Stimulated activated CD4-positive, alpha-beta T cell treated with anti-CD3 and anti-CD28 coated beads, Interleukin-2, amount 100 ng/mL, for 24 hours (primary cell): ENCODE measurements at places on chromosomes 11 and 22.

GRCh38 chr11:132782102-132782501 is 750.2 kb downstream of the OPCML start:
- no peak for DNase-seq

DNA sequence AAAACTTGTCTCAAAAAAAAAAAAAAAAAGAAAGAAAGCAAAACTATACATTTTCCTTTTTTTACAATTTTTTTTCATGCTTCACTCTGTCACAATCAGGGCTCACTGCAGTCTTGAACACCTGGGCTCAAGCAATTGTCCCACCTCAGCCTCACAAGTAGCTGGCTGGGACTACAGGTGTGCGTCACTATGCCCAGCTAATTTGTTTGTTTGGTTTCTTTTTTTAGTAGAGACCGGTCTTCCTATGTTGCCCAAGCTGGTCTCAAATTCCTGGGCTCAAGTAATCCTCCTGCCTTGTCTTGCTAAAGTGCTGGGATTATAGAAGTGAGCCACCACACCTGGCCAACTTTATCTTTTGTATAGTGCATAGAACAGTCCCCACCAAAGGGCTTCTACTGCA is 15.0 kb upstream of the CXCR5 start:
- no peak for DNase-seq

DNA sequence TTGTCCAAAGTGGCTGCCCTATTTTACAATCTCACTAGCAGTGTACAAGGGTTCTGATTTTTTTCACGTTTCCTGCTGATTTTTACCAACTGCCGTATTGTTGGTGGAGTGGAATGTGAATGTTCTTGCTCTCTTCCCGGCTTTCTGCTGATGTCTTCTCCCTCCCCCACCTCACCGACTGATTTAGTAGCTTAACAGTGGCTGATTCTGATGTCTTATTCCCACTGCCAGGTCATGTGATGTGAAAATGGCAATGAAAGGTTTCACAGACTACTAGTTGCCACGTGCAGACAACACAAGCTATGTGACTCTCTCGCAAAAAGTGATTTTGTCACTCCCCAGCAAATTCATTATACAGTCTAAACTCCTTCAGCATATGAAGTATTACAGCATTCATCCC is 17.3 kb upstream of the NEU3 start:
- DNase-seq, result no peak

- no peak for DNase-seq
Measured at GRCh38 chr11:132463295-132464002, 1068.9 kb downstream of the OPCML start.

DNA sequence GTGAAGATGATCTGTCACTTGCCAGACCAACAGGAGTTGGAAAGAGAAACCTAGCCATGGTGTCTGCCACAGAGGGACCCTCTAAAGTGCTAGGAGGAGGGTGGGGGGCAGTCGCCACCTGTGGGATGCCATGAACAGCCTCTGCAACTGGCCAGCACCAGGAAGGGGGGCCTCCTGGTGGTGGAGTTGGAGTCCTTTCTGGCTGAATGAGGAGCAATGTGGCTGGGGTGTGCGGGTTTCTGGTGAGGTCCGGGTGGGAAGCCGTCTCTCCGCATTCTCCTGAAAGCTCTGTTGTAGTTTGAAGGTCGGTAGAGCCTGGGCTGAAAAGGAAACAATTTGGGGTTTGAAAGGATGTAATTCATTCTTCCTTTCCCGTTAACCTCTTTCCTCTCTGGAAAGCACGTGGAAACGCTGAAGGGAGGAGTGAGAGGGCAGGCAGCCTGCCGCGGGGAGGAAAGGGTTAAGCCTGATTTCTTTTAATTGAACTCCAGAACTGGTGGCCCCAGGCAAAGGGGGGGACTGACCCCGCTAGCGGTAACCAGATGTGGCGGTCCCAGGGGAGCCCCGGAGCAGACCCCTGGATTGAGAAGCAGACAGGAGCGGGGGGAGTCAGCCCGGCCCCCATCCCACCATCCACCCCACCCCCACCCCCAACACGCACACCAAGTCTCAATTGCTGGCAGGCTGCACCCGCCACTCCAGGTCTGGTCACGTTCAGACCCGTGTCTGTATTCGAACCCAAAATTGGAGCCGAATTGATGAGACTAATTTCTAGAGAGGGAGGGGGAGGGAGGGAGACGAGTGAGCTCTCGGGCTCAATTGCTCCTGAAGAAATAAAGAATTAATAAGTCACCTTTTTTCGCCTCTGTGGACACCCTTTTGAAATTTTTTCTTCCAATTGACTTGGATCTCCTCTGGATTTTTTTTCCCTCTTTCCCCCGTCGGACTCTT is 1.8 kb upstream of the FLI1 start:
- no peak for DNase-seq

DNA sequence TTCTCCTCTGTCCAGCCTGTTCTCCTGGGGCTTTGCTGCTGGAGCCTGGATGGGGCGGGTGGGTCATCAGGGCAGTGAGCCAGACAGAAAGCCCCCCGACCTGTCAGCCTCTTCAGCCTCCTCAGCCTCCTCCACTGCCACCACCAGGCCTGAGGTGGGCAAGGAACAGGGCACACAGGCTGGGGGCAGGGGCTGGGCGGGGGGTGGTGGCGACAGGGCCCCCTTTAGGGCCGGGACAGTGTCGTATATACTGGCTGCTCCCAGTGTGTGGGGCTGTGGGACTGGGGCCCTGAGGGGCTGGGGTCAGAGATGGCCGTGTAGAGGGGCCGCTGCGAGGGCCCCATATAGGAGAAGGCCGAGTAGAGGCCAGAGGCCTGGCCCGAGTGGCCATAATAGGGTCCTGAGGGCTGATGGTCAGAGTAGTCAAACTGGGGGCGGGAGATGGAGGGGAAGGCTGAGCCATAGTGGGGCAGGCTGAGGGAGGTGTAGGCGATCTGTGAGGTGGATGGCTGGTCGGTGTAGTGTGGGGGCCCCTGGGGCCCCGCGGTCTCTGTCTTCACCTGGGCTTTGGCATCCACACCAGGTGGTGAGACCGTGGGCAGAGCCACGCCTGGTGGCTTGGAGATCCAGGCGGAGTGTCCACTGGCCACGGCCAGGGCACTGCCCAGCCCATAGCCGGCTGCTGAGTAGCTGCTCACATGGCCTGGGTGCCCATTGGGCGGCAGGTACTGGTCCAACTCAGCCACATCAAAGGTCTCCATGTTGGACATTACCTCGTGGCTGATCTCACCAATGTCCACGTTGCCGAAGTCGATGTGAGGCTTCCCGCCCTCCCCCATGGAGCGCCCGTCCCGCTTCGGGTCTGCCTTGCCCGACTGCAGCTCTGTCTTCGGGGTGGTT is 10.8 kb downstream of the SOX10 start:
- no peak for DNase-seq
